ENCODE measurements at places on chromosomes 4 and X.

GRCh38 chr4:82900411-82901182 is at the start of gene THAP9:
THAP9 (plus strand) TSS chr4:82900735; CDS start chr4:82900803, 68 bp downstream.
- DNase-seq: peak; percentile 94

DNA sequence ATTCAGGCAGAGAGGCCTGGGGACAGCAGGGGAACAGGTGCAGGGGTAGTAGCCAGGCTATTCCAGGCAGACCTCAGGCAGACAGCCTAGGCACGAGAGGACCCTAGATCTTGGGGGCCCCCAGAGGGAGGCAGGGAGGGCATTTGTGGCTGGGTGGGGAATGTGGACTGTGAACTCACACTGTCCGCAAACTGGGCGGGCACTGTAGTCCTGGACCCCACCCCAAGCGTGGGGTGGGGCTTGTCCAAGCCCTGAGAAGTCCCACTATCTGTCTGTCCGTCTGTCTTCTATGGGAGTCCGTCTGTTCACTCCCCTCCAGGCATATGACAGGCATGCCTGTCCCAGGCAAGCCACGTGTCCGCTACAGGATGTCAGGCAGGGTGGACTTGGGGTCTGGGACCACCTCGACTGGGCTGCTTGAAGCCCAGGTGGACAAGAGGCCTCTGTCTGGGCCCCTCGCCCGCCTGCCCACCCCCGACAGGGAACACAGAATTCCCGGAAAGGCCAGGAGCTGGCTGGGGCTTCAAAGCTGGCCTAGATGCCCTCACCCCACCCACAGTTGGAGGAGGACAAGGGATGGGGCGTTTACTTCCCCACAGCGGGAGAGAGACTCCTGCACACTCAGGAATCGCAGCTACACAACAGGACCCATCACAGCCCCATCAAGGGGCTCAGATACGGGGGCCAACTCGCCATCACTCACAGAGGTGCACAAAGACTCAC is at the start of gene SLC38A5:
TSS of gene SLC38A5 (minus strand) at position 151 of the 723 bp plus-strand sequence. CDS start 2,336 bp downstream, outside the sequence.
- DNase-seq: no peak

- DNase-seq: no peak
Observed at GRCh38 chr4:152784490-152785350, 5.0 kb downstream of the ARFIP1 start.

DNA sequence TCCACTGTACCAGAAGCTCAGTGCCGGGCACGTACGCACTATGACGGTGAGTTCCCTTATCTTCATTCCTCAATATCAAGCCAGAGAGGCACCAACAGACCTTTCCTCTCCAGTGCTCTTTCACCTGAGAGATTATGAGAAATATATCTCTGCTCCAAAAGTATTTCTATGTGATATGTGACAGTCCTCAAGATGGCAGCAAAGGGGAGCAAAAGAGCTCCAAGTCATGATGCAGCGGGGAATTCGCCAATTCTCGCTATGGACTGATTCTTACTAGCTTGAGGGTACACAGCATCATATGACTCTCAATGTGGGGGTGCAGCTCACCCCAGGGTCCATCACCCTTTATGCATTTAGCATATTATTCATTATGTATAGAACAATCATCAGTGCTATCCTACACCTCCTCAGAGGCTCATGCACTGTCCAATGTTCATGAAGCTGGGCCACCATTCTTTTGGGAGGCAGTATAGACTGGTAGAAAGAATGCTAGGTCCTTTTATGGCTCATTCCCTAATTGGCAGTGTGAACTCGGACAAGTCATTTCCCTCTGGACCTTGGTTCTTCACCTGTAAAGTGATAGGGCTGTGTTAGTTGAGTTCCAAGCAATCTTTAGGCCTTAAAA is 12.8 kb upstream of the IQSEC2 start:
- no peak for DNase-seq

DNA sequence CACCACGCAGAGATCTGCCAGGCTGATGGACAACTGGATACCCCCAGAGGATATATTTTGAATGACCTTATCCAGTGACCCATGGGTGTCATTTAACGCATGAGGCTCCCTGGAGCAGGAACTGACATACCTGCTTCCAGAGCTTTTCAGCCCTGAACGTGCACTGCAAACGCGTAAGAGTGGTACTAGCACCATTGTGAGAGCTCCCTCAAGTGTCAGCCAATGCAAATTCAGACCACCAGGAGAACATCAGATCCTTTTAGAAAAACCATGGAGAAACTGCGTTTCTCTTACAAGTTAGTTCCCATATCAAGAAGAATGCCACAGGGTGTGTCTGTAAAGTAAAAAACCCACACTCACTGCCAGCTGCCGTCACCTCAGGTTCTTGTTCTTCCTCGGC is 7.3 kb downstream of the TREX2 start:
- DNase-seq: no peak

DNA sequence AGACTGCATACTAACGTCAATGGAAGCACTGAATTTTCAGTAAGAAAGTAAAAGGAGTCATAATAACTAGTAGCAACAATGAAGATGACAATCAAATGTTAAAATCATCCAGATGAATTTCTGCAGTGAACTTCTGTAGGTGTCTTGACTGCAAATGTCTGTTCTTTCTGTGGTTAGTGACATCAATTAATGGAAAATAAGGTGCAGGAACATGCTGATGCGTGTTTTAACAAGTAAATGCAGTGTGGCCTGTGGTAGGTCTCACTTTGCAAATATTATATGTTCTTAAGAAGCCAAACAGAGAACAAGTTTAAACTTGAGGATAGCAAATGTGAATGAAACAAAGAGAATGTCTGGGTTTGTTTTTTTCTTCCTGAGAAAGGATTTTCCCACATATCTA is 2.6 kb upstream of the DTHD1 start:
- no peak for DNase-seq

DNA sequence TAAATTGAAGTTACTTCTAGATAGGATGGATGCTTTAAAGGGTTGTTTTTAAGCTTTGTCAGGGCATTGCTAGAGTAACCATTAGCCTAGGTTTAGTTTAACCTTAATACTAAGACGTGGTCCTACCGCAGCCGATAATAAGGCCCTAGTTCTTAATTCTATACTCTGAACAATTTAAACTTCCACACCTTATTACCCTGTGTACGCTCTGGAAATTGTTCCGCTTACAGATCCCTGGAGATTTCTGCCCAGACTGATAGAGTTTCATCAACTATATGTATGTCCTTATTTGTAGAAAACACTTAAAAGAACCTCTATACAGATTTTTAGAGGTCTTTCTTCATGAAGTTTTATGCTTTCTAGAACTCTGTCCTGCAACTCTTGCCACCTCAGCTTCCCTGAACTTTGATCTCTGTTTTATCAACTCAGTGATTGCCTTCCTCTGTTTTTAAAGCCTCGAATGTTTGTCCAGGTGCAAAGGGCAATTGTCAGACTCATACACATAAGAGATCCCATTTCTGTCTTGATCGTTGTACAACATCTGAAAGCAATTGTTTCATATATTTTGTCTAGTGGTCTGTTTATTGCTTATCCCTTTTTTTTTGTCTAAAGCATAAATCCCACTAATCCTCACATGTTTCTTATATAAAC is 71.1 kb upstream of the VCX start:
- no peak for DNase-seq

DNA sequence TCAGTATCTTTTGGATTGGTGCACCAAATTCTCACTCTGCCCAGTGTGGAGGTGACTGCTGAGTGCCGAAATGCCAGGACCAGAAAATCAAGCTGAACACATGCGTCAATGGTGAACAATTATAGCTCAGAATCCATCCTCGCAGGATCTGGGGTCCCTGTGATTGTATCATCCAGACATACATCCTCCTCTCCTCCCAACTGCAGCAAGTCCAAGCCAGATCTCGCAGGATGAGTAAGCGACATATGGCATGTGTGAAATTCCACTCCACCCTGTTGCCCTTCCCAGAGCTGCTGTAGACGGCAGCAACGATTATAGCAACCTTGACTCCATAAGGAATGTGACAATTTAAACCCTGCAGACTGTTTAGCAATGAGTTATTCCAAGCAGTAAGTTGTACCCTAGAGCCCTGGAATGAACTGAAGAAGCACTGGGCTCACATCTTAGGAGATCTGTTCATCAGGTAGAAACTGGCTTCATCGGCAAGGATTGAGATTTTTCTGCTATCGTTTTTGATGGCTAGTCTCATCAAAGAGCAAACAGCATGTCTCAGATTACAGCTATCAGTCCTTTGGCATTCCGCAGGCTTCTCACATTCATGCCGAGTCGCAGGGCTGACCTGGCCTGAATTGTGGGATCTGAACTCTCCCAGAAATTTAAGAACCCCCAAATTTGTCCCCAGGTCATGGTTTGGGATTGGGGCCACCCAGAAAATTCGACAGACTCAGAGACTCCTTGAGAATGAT is 35.5 kb upstream of the SORBS2 start:
- no peak for DNase-seq

- no peak for DNase-seq
Observed at GRCh38 chr4:3354455-3354811, 61.6 kb downstream of the RGS12 start.

DNA sequence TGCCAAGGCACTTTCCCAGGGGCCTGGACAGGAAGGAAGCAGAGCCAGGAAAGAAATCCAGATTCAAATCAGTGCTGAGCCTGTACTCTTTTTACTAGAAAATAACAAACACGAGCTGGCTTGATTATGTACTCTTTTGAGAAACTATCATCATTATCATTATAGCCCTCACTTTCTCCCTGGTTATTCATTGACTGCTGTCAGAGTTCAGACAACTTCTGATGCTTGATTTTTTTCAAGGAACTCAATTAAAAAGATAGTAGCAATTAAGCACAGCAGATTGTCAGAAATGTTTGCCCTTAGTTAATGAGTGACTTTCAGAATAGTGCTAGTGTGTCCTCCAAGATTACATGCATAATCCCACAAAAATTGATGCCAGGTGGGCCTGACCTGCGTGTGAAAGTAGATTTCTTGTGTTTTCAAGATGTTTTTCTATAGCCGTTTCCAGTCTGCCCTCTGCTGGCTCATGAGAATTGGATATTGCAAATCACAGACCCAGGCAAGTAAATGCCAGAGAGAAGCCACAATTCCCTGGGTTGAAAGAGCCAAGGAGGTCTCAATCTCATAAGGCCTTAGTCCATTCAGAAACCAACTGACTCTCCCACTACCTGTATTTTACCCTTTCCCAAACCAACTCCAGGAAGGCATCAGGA is 14.3 kb upstream of the PNPLA4 start:
- DNase-seq: no peak

DNA sequence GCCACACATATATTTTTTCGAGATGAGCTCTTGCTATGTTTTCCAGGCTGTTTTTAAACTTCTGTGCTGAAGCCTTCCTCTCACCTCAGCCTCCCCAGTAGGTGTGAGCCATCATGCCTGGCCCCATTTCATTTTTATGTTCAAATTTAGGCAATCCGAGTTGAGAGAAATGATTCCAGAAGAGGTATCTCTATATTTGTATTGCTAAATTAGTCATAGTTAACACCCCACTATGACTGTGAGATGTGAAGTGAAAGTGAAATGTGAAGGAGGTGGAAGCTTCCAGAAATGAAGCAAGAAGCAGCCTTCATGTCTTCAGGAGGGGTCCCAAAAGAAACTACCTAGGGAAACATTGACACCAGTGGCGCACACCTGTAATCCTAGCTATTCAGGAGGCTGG is 17.7 kb downstream of the APELA start:
- no peak for DNase-seq

- DNase-seq: no peak
Observed at GRCh38 chr4:65623506-65623905, 46.8 kb downstream of the EPHA5 start.

DNA sequence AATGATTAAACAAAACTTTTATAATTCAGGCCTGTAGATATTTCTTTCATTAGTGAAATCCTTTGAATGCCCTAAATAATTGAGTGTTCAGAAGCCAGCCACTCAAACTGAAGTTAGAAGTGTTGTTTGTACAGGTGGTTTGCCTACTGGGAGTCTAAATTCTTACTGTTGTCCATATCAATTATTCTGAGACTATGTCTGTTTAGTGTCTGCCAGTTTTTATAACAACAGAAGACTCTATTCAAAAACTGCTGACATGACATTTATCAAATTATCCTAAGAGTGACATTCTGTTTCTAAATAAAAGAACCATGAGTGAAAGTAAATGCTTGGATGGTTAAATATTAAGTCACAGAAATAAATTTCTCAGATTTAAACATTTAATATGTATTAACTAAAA is 375.1 kb downstream of the FAT4 start:
- no peak for DNase-seq

GRCh38 chrX:17608888-17609287 is 128.4 kb upstream of the SCML1 start:
- no peak for DNase-seq

DNA sequence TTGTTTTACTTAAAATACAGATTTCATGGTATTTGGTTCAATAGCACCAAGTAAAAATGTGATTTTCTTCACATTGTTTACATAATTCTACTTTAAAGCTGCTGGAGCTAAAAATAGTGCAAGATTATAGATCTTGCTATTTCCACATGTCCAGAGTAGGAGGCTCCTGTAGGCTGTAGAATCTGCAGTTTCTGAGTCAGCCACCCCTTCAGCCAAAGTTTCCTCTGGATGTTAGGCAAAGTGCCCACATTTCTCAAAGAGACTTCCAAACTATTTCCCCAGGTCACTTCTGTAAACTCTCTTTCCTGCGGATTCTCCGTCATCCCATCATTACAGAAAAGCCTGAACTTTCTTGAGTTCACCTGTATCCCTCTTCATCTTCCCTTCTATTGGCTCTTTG is 342.5 kb upstream of the FSTL5 start:
- DNase-seq: no peak

DNA sequence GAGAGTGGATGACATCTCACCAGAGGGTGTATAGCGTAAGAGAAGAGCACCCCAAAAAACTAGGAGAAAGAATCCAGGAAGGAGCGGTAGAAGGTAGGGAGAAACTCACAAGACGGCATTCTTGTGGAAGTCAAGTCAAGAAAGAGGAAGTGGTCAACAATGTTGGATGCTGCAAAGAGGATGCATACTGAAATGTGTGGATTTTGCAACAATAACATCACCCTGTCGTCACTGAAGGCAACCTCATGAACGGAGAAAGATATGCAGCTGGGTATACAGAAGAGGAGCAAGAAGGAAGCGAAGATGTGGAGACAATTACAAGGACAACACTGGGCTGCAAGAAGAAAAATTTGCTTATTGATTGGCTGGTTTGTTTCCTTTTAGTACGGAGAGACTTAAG is 11.4 kb upstream of the TAPT1 start:
- no peak for DNase-seq

GRCh38 chr4:123671636-123672404 is 275.2 kb downstream of the SPRY1 start:
- no peak for DNase-seq

GRCh38 chrX:104108955-104109354 is 3.4 kb upstream of the ZCCHC18 start:
- no peak for DNase-seq

GRCh38 chrX:141220342-141221008 is 21.8 kb downstream of the SPANXC start:
- DNase-seq: no peak

DNA sequence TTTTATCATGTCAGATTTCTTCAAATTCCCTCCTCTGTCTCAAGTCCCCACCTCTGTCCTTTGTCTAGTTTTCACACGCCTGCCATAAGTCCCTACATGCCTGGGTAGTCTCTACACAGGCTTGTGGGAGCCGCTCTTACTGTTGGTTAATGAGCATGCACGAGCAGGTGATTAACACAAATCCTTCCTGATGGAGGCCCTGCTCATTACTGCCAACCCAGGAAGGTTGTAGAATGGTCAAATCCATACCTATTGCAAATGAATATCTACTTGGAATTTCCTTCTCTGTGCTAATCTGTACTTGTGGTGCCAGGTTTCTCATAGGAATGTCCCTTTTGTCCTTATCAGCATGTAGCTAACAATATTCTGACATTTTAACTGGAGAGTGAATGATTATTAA is 208.4 kb upstream of the HDX start:
- no peak for DNase-seq

GRCh38 chr4:31126881-31127398 is 406.8 kb downstream of the PCDH7 start:
- DNase-seq: no peak

GRCh38 chr4:123266221-123266620 is 130.4 kb upstream of the SPRY1 start:
- no peak for DNase-seq
